Muscle of arm (tissue), 14 donors: ENCODE measurements at places on chromosomes 16 and 17. TPM values are rescaled to one million over a fixed set of nuclear protein-coding genes. Genes with fewer than 3 reads are reported as not detected.

GRCh38 chr16:74748616-74749026 is 26.0 kb downstream of the FA2H start:
- DNase-seq, result no peak

GRCh38 chr17:17356149-17356930 is 53.2 kb downstream of the NT5M start:
- peak; percentile 82 for DNase-seq

GRCh38 chr17:48237456-48237855 is 129.9 kb downstream of the SNX11 start:
- DNase-seq, result no peak

- DNase-seq, result no peak
Observed at GRCh38 chr17:73266796-73267195, 5.1 kb upstream of the CPSF4L start.

CTF1 gene
- 15.7 TPM for polyA plus RNA-seq

NMRAL1 gene
- 14.2 TPM for polyA plus RNA-seq

DNA sequence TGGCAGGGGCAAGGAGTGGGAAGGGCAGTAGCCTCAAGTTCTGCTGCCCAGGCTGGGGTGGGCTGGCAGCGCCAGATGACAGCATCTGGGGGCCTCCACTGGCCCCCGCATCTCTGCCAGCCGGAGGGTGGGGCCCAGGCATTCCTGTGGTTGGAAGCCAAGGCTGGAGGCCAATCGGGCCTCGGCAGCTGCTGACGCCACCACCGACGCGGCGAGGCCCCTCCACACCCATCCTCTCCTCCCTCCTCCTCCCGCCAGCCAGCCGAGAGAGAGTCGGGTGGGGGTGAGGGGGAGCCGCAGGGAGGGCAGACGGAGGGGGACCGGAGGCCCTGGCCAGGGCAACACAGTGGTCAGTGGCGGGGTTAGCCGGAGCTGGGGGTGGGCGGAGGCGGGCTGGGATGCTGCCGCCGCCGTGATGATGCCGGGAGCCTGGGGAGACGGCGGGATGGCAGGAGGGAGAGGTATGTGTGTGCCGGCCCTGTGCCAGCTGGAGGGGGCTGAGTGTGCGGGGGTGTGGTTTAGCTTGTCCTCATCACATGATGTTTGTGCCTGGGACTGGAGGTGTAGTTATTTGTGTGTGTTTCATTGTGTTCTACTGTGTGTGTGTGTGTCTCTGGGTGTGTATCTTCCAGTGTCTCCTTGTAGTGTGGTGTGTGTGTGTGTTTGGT is 36.6 kb downstream of the ARHGAP23 start:
- DNase-seq, result peak; percentile 90

DNA sequence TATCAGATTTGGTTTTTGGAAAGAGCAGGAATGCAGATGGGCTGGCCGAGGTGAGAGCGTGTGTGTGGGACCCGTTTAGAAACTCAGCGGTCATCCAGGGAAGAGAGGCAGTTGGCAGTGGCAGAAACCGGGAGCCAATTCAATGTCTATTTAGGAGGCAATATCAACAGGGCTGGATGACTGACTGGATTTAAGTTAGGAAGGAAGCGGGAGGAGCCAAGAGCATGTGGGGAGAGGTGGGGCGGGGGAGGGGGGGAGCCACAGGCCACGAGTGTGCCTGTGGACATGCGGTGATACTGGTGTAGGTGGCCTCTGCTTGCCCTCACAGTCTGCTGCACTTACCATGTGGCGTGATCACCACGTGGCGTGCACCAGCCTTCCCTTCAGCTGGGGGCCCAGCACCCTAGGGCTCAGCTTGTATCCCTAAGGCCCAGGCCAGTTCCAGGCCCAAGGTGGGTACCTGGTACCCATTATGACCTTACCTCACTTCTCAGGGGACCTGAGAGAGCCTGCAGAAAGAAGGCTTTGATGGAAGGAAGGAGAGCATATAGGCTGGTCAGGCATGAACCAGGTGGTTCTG is 10.8 kb upstream of the TPPP3 start:
- DNase-seq, result no peak

PRSS36 gene
- not detected for polyA plus RNA-seq

CMTM2 gene
- polyA plus RNA-seq, result 0.66 TPM

TP53TG3B gene
- not detected for polyA plus RNA-seq

GRCh38 chr17:50699410-50699809 is 8.3 kb downstream of the ANKRD40 start:
- no peak for DNase-seq

DNA sequence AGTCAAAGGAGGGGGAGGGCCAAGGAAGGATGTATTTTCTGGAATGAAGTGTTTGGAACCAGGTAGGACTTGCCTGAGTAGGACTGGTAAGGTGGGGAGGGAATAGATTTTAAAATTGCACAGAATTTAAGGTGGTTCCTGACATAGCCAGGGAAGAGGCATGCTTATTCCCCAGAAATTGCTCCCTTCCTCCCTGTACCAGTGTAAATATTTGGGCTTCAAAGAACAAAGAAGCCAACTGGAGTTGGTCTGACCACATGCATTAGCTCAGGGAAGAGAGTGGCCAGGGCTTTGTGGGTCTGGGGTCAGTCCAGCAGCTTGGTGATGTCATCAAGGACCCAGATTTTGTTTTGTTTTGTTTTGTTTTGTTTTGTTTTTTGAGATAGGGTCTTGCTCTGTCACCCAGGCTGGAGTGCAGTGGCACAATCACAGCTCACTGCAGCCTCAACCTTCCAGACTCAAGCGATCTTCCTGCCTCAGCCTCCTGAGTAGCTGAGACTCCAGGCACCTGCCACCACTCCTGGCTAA is 9.3 kb upstream of the MRTFB start:
- no peak for DNase-seq

- no peak for DNase-seq
Observed at GRCh38 chr16:79928142-79928873, 327.8 kb upstream of the MAF start.

HYDIN gene
- not detected for polyA plus RNA-seq

- DNase-seq, result no peak
Observed at GRCh38 chr17:81258292-81258691, 19.2 kb downstream of the NDUFAF8 start.

DNA sequence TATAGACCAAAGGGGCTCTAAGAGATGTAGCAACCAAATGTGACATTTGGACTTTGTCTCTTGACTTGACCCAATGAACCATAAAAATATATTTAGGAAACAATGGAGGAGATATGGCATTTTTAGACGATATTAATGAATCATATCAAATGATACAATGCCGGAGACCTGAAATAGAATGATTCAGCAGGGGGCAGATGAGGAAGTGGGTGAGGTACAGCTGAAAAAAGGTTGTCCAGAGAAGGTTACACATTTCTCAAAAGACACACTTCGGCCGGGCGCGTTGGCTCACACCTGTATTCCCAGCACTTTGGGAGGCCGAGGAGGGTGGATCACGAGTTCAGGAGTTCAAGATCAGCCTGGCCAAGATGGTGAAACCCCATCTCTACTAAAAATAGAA is 16.5 kb upstream of the SNN start:
- no peak for DNase-seq

DNA sequence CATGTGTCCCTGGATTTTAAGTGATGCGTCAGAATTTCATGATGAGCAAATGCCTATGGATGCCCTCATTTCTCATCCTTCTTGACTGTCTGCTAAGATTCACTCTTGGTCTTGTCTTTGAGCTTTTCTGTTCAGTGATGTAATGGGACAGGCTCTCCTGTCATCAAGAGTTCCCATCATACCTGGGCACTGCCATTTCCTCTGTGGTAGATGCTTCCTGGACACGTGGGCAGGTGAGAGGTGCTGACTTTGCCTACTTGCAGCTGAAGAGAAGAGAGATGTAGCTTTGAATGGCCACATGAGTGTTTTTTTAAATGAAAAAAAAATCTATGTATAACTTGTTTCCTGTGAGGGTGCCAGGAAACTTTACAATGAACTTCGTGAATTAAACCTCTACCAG is 557.7 kb downstream of the MAF start:
- DNase-seq, result no peak

IGSF6 gene
- polyA plus RNA-seq, result 3.3 TPM

DNA sequence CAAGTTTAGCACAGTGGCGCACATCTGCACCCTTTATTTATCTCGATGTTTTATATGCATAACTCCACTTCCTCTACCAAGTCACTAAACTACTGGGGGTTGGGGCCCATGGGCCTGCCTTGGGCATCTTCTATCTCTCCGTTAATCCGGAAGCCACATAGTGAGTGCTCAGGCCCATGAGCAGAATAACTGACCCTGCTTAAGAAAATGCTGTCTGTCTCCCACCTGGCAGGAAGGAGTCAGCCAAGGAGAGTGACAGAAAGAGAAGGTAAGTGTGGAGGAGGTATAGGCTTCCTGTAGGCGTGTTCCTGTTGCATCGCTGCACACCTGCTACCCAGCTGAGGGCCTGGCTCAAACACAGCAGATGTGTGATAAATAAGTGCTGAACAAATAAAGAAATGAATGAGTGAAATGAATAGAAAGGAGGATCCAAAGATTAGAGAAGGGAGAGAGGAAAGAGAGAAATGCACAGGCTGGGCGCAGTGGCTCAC is 320.1 kb downstream of the SLC39A11 start:
- no peak for DNase-seq
